ENCODE measurements at places on chromosomes 1 and 21. TPM values are rescaled to one million over a fixed set of nuclear protein-coding genes. Genes with fewer than 3 reads are reported as not detected.

GRCh38 chr1:3910857-3911845, 11.1 kb upstream of the C1orf174 start:
- peak; percentile 56 for DNase-seq

The LMOD1 gene
- total RNA-seq, result 2.4 TPM

- DNase-seq, result peak; percentile 96
Measured at GRCh38 chr1:27321813-27322568, at the start of gene TMEM222. TMEM222 (plus strand) TSS chr1:27322163; CDS start chr1:27322198, 35 bp downstream.

The CD247 gene
- total RNA-seq, result 9.3 TPM

DNA sequence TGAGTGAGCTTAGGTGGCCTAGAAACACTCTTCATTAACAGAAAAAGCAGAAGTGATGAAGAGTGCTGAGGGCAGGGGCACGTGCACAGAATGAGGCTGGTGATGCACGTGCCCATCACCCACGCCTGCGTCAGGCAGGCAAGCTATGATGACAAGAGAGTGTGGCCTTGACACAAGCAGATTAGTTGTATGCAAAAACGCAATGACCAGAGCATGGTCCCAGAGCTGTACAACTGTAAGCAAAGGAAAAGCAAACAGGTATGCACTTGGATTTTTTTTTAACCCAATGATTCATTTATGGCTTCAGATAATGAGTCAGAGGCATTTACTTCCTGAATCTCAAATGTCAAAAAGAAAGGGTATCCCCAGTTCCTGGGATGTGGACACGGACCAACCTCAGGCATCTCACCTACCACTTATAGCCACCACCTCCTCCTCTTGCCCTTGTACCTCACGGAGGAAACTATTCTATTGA, 9.1 kb upstream of the TMEM61 start:
- no peak for DNase-seq

DNA sequence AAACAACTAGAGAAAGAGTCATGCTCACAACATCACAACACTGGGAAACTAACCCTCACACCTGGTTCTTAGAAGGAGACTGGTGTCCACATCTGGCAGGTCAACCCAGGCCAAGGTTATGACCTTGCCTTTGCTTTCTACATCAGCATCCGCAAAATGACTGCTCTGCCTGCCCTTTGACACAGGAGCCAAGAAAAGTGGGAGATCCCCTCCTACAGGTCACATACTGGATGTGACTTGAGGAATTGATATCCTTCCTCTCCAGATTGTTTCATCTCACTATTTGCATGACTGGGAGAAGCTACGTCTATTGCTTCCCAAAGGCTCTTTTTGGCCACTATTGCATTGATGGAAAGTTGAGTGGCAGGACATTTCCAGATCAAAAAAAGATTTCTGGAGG, 115.5 kb downstream of the MIS18A start:
- DNase-seq, result no peak

- DNase-seq, result no peak
Measured at GRCh38 chr1:235009561-235010306, 118.9 kb downstream of the TOMM20 start.

The FAM163A gene
- total RNA-seq, result not detected

DNA sequence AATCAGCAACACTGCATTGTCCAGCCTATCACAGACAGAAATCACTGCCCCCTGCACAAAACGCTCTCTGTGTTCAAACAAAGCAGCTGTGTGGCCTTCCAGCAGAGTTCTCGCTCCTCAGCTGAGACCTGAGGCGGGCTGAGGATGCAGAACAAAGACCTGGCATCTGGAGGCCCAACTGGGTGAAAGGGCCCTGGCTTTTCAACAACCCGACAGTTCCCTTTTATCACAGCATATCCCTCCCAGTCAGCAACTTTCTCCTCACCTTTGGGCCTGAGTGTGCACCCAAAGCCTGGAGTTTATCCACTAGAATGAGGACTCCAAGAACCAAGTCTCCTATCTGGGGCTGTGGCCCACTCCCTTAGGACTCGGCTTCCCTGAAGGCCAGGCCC, 42.6 kb upstream of the A3GALT2 start:
- DNase-seq, result no peak

The MPZ gene
- 0.68 TPM for total RNA-seq

- DNase-seq, result no peak
Measured at GRCh38 chr1:72023063-72023930, 259.0 kb downstream of the NEGR1 start.

The FAM72D gene
- 12.6 TPM for total RNA-seq

The COL8A2 gene
- 0.47 TPM for total RNA-seq

The KRTAP11-1 gene
- not detected for total RNA-seq

The LCA5L gene
- total RNA-seq, result 0.18 TPM

DNA sequence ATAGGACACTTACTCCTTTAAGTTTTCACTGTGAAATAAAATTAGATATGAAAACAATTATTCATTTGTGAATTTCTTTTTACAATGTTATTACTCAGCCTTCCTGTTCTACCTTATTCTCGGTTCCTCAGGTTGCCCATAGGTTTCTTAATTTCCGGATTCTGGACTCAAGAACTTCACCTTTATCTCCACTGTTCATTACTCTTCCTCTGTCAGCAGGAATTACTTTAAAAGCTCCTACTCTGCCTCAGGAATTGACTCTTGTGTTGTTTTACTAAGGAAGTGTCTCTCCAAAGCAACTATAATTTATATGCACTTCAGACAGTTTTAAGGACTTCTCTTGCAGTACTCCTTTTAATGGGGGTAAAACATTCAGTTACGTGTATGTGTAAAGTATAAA, 123.8 kb downstream of the OSBPL9 start:
- DNase-seq, result no peak

Data from G401 (cell line).